ENCODE measurements at places on chromosomes 3 and 15. TPM values are rescaled to one million over a fixed set of nuclear protein-coding genes. Genes with fewer than 3 reads are reported as not detected.

The FAM174B gene
- 1.3 TPM for total RNA-seq

The PLOD2 gene
- total RNA-seq = 211 TPM

The SEMA6D gene
- 25.8 TPM for total RNA-seq

The HEG1 gene
- 93.2 TPM for total RNA-seq

The TMED3 gene
- 114 TPM for total RNA-seq

The NANOGP8 gene
- not detected for total RNA-seq

The PBRM1 gene
- 93.6 TPM for total RNA-seq

The C3orf20 gene
- under 0.01 TPM for total RNA-seq

The MESD gene
- total RNA-seq = 26.8 TPM

The LYZL4 gene
- not detected for total RNA-seq

The PYGO1 gene
- total RNA-seq = 6.1 TPM

The DAZL gene
- total RNA-seq = 0.14 TPM

The PDZRN3 gene
- 15.3 TPM for total RNA-seq

The GJD2 gene
- total RNA-seq = not detected

The SKOR1 gene
- 0.22 TPM for total RNA-seq

The ROBO2 gene
- 0.66 TPM for total RNA-seq

The GABRA5 gene
- not detected for total RNA-seq

The TADA3 gene
- total RNA-seq = 79.0 TPM

The PRSS50 gene
- total RNA-seq = not detected

The NEK10 gene
- total RNA-seq = 1.5 TPM

Data from placental pericyte (primary cell).